Stromal cell of bone marrow (primary cell): ENCODE measurements at places on chromosomes 7 and 10.
A peak's percentile ranks its signal among the peaks of the same experiment; 100 is the strongest.

- no peak for DNase-seq
These were observed 100.5 kb downstream of the CREB5 start for GRCh38 chr7:28512668-28513440.

DNA sequence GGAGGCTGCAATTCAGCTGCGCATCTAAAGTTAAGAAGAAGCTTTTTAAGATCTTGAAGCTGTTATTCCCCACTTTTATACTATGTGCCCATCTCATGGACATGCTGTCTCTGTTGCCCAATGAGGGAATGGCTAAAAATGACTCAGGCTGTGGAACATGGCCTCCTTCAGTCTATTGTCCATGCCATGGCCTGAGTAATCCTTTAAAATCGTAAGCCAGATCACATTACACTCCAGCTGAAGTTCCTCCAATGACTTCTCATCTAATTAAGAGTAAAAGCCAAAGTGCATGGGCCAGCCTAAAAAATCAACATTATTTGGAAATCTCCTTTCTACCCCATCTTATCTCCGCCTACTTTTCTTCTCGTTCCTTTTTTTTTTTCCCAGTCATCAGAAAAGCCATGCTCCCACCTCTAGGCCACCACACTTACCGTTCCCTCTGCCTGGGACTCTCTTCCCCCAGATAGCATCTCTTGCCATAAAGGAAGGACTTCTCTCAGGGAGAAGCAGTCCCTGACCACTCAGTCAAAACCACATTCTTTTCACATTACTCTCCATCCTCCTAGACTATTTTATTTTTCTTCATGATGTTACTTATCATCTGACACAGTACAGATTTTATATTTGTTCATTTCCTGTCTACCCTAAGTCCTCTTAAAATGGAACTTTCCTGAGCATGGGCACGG is 337.4 kb downstream of the PRPF18 start:
- DNase-seq: peak; percentile 96

DNA sequence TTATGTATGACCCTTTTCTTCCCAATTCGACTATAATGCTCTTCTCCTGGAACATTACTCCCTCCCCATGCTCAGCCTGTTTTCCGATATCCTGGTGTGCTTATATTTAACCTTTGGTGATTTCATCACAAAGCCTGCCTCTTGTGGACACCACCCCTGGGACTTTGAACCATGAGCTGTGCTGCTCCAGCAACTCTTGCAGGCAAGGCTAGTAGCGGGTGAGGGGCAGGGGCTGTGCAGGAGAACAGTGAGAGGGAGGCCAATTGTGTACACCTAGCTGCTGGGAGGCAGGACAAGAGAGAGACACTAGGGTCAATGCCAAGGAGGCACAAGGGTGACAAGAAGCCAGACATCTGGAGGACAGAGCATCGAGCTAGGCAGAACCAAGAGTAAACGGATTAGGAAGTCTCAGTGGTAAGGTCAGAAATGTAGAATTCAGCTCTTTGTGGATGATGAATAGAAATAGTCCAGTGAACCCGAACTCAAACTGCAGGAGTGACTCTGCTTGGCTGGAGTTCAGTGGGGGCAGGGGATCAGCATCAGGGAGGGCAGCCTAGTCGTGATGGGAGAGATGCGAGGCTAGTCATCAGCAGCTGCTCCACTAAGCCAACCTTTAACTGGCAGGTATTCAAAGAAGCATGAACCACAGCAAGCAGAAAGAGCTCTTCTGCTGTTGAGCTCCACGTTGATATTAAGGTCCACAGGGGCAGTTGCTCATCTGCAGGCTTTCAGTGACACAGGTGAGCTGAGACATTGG is 31.0 kb upstream of the MKI67 start:
- DNase-seq: no peak

DNA sequence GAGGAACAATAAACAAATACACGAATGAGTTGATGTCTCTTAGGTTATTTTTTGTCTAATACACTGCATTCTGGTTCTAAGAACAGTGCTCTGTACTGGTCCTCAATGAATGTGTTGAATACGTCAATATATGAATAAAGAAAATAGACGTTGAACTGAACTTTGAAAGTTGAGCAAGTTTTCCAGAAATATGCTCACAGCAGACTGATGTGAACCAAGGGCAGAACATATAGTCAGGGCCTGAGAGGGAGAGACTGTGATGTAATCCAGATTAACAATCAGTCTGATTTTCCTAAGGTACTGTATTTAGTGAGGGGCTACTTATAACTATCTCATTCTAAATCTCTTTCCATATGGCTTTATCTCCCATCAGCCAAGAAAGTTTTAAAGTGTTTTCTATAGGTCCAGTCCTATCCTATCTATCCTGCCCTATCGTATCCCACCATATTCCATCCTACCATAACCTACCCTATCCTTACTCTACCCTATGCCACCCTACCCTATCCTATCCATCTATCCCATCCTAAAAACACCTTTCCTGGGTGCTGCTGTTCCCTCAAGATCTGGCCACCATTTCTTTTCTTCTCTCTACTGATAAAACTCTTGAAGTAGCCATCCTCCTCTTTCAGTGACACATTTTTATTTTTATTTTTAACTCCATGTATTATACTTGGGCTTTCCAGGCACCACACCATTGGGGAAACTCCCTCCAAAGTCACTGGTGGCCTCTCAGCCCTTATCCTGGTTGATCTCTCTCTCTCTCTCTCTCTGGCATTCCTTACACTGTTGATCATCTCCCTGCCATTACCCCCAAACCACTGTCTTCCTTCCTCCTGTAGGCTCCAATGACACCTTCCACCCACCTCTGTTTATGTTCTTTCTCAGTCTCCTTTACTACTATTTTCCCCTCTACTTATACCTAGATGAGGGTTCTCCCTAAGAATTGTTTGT is 212.3 kb upstream of the SLC26A5 start:
- no peak for DNase-seq

DNA sequence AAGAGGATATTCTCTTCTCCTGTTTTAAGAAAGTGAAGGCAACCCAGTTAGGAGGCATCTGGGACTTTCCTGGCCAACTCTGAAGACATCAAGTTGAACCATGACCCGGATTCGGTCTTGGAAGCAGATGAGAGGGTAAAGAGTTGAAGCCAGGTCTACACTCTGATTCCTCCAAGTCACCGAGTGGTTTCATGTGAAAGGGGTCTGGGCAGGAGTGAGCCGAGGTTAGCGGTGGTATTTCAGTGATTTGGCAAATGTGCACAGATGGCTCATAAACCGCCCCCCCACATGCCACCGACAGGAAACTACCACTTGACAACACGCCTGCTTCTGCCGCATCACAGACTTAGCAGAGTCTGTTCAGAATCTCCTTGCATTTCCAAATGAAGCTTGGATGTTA is 11.4 kb upstream of the REPIN1 start:
- no peak for DNase-seq

- peak; percentile 54 for DNase-seq
These were observed 45.3 kb upstream of the ZNF800 start for GRCh38 chr7:127437837-127438236.

DNA sequence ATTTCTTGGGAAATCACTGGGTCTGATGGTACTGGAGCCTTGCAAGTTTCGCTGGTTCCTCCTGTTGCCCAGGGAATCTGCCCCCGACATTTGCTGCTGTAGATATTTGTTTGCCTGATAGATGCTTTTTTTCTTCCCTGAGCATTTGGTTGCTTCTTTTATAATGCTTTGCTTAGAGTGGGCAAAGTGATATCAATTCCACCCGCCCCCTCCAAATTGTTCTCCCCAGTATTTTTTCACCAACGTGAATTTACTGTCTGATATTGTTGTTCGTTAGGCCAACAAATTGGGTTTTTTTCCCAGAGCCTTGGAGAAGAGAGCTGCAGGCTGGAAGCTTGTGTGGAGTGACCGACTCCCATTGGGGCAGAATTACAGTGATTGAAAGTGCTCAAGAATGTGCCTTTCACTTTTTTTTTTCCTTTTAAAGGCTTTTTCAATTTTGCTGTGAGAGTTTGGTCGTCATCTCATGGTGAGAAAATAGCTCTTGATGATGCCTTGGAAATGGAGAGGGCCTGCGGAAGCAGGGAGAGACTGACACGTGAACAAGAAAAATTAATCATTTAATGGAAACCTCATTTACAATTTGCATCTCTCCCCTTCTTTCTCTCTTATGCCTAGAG is 2.5 kb downstream of the GRK5 start:
- no peak for DNase-seq

DNA sequence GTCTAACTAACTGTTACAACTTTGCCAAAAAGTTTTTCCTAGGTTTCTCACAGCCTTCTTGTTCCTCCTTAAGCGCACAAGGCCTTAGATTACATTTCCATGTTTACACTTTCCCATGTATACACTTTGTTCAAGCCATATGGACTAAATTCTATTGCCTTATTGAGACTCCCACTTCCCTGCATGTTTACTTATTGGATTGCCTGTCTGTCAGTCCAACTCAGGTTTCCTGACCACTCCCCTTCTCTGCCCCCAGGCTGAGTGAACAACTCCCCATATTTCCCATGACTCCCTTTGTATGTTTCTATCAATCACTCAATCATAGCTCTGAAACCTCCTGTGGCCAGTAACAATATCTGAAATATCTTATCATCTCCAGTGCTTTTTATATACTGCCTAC is 43.0 kb downstream of the SLC25A40 start:
- DNase-seq: no peak

GRCh38 chr7:138978541-138979184 is 2.5 kb downstream of the KIAA1549 start:
- no peak for DNase-seq

- no peak for DNase-seq
These were observed 93.1 kb downstream of the RNF32 start for GRCh38 chr7:156733638-156734037.

GRCh38 chr7:104978460-104978859 is 35.5 kb upstream of the KMT2E start:
- peak; percentile 73 for DNase-seq

DNA sequence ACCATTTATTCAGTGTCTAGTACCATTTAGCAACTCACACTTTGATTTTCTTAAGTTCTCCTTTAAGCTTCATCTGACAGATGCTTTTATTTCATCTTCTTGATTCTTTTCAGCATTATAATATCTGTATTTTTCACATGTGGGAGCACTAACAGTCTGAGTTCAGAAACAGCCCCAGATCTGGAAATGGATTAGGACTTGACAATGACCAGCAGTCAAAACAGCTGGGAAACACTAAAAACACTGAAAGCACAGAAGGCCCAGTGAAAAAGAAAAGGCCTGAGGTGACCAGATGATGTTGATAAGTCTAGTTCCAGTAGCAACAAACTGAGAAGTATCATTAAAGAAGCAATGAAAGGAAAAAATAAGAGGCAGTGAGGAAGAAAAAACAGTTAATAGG is 304.7 kb upstream of the MYO3A start:
- no peak for DNase-seq

DNA sequence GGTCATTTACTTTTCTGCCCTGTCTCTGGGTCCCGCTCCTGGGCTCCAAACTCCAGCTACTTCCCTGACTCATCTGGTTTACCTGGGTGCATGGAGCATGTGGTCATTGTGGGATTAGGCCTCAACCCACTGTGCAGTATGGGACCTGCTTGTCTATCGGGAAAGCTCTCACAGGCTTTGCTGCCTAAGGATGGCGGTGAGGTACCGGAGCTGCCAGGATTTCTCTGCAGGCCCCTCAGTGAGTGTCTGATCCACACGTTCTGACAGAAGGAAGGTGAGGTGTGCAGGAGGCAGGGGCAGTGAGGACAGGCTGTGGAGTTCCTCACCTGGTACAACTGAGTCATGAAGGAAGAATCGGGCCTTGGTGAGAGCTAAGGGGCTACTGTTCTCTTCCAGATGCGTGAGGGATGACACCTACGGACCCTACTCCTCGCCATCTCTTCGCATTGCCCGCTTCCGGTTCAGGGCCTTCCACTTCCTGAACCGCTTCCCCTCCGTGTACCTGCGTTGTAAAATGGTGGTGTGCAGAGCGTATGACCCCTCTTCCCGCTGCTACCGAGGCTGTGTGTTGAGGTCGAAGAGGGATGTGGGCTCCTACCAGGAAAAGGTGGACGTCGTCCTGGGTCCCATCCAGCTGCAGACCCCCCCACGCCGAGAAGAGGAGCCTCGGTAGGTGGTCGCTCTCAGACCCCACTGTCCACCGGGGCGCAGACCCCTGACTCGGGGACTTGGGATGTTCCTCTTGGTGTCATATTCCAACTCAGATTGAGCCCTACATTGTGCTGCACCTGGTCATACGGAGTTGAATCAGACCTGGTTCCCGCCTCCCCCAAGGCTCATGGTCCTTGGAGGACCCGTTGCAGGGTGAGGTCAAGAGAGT is 56.7 kb downstream of the C10orf120 start:
- DNase-seq: no peak

DNA sequence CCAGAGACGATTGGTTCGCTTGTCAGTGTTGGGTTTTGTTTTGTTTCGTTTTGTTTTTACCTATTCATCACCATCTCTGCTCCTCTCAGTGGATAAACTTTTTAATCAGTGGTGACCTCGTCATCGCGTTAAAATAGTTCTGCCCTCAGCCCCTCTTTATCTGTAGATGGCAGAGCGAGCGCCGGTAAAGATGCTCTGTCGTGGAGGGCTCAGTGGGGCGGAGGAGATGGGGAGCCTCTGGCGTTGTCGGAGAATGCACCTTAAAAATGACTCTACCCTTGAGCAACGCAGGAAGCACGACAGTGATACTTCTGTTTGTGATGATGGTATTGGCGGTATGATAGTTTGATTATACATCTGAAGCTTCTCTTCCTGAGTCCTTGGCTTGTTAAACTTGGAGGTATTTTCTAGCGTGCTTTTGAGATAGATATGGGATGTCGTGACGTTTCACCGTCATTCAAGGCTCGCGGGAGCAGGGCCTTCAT is 554 bp downstream of the CSGALNACT2 start:
- DNase-seq: no peak

DNA sequence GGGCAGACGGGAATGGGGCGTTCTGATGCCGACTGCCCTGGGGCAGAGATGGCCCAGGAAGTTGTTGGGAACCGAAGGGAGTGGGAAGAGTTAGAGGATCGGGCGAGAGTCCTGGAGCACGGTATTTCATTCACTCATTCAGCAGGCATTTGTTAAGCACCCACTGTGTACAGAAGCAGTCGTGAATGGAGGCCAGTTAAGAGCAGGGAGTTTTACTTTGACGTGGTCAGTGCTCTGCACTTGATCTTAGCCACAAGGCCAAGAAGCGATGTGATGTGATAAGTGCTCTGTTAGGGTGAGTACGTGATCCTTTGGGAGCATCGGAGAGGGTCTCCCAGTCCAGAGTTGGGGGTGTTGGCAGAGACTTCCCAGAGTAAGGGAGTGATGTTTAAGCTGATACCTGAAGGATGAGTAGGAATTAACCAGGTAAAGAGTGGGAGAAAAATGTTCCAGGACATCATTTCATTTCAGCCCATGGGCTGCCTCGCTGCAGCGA is 890 bp downstream of the ZFYVE27 start:
- DNase-seq: no peak

GRCh38 chr7:135759532-135759931 is 10.9 kb upstream of the FAM180A start:
- DNase-seq: no peak

GRCh38 chr10:112926906-112927688 is 22.9 kb upstream of the TCF7L2 start:
- no peak for DNase-seq

GRCh38 chr10:45428611-45429510 is 54.8 kb downstream of the ALOX5 start:
- no peak for DNase-seq

- DNase-seq: no peak
These were observed 29.8 kb upstream of the HABP2 start for GRCh38 chr10:113523071-113523470.
